ENCODE measurements at places on chromosomes 7 and 10.

- no peak for DNase-seq
These were observed 17.0 kb downstream of the GOLGA7B start for GRCh38 chr10:97866524-97867219.

- no peak for DNase-seq
These were observed 69.4 kb downstream of the GOLGA7B start for GRCh38 chr10:97919012-97919411.

DNA sequence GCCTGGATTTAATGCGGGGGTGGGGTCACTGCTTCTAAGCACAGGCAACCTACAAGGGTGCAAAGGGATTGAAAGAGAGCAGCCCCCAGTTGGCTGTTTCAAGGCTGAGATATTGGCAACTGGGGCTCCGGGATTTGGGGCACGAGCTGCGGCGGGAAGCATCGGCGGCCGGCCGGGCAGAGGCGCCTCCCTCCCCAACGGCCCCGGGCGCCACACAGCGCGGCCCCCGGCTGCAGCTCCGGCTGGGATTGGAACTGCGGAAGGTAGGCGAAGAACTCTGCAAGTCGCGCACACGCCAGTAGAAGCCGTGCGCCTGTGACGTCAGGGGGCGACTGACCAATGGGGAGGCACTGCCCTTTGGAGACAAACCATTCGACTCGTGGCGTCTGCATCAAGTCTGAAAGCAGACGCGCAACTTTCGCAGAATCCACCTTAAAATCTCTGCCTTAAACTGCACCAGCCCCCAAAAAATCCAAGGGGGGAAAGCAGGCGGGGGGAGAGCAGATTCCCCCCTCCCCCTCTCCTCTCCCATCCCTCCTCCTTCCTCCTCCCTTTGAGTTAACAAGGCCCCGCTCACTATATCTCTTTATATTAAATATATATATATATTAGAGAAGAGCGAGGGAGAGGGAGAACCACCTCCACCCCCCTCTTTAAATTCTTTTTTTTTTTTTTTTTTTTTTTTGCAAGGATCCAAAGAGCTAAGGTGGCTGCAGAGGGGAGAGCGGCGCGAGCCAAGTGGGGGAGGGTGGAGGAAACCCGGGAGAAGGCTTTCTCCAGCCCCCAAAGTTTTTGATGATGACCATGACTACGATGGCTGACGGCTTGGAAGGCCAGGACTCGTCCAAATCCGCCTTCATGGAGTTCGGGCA lies at the start of gene DLX6:
TSS of gene DLX6 (plus strand) at position 371 of the 872 bp plus-strand sequence. CDS start at position 796, 425 bp downstream.
- DNase-seq: no peak

DNA sequence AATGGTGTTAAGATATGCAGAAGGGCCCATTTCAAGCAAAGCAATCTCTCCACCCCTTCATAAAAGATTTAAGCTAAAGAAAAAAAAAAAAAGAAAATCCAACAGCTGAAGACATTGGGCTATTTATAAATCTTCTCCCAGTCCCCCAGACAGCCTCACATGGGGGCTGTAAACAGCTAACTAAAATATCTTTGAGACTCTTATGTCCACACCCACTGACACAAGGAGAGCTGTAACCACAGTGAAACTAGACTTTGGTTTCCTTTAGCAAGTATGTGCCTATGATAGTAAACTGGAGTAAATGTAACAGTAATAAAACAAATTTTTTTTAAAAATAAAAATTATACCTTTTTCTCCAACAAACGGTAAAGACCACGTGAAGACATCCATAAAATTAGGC lies 28.6 kb downstream of the PPP3CB start:
- no peak for DNase-seq

DNA sequence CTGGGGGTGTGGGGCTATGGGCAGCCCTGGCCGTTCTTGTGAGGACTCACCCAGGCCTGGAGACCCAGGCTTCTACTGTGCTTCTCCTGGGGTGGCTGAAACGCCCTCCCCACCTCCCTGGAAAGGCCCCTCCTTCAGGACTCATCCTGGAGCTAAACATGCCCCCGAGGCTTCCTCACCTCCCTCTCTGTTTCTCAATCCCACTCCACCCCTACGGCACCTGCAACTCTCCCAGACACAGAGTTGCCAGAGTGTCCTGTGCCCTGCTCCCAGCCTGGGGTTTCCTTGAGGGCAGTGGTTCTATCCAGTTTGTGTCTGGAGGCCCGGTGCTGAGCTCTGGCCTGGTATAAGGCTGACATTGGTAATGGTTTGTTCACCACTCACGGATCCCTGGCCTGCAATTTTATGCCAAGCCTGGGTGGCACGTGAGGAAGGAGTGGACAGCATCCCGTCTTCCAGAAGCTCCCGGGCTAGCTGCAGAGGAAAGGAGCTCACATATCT lies 68.0 kb downstream of the GRID1 start:
- DNase-seq: no peak

- DNase-seq: peak; percentile 29
These were observed 472 bp downstream of the PDAP1 start for GRCh38 chr7:99407872-99408378.

DNA sequence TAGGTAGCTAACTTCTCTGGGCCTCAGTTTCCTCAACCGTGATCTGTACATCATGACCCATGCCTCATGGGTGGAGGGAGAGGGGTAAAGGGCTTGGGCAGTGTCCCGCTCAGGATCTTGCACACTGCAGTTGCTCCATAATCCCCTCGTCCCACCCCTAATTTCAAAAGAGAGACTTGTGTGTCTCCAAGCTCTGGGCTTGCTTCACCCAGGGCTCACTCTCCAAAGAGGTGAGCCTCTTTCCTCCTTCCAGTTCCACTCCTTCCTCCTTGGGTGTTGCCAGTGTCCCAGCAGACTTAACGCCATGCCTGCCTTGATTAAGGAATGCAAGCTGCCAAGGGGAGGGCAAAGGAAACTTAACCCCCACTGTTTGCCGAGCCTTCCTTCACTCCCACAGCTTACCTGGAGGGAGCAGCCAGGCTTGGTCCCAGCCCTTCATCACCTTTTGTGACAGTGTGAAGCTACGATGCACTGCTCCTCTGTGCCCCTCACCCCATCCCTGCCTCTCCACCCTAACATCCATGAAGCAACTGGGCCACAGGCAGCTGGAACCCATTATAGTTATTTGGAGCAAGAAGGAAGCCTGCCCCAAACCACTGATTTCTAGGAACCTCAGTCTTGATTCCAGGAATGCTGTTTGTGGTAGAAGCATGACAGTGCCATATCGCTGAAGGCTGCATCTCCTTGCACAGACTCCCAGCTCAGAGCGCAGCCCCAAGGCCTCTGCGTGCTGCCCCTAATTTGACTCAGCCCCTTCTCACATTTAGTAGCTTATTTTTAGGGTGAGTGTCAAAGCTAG lies 363.3 kb downstream of the TNS3 start:
- no peak for DNase-seq

DNA sequence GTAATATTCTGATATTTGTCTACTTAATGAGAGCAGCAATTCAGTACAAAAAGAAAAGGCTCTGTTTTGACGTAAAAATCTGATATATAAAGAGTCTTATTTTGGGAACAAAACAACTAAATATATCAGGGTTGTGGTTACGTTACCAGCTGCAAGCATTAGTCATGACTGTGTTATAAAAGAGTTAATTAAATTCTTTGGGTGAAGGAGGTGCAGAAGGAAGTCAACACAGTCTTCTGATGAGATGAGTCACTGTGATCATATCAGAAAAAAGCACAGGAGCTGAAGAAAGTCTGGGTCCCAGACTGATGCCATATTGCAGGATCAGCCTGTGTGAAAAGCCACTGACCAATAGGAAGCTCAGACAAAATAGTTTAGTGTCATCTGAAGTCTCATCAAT lies 234.3 kb upstream of the TEX47 start:
- no peak for DNase-seq

DNA sequence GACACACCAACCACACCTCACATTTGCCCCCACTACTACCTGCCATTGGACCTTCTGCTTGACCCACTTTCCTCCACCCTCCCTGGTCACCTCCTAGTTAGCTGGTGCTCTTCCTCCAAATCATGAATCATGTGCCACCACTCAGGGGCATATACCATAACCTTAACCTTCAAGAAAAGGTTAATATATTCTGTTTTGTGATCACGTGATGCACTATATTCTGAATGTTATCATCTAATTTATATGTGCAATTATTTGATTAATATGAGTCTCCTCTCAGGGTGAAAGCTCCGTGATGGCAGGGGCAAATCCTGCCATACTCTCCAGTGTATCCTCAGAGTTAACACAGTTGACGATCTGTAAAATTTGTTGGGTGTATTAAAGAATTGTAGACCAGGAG lies 635.5 kb downstream of the XPNPEP1 start:
- no peak for DNase-seq

DNA sequence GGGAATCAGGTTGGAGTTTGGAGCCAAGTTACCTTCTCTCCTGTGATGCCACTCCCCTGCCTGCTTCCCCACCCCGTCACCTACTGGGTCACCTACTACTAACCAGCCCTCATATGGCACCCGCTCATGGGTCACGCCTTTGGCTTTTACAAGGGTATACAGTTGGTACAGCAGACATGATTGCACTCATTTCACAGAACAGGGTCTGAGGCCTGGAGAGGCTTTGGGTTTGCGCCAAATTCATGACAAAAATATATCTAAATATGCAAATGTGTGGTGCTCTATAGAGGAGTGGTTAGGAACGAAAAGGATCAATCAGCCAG lies 10.7 kb downstream of the CRYGN start:
- DNase-seq: no peak

GRCh38 chr7:140601566-140602174 lies 38.9 kb downstream of the DENND2A start:
- DNase-seq: no peak

- peak; percentile 68 for DNase-seq
These were observed 14.5 kb downstream of the LBX1 start for GRCh38 chr10:101214446-101215396.

DNA sequence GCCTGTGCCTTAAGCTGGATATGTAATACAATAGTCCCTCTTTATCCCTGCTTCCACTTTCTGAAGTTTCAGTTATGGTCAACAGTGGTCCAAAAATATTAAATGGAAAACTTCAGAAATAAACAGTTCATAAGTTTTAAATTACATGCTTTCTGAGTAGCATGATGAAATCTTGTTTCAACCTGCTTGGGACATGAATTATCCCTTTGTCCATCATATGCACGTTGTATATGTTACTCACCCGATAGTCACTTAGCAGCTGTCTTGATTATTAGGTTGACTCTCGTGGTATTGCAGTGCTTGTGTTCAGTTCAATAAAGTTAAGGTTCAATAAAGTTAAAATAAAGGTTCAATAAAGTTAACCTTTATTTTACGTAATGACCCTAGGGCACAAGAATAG lies 25.5 kb downstream of the C1GALT1 start:
- no peak for DNase-seq

DNA sequence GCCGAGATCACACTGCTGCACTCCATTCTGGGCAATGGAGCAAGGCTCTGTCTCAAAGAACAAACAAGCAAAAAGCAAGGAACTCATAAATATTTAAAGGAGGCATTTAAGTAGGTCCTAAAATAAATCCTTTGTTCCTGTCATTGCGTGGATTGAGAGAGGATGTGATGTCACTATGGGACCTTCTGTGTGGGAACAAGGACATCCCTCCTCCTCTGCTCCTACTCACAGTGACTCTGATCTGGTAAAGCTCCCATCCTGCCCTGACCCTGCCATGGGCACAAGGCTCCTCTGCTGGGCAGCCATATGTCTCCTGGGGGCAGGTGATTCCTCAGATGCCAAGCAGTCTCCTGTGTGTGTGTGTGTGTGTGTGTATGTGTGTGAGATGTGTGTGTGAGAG lies 74.1 kb upstream of the PRSS58 start:
- no peak for DNase-seq

DNA sequence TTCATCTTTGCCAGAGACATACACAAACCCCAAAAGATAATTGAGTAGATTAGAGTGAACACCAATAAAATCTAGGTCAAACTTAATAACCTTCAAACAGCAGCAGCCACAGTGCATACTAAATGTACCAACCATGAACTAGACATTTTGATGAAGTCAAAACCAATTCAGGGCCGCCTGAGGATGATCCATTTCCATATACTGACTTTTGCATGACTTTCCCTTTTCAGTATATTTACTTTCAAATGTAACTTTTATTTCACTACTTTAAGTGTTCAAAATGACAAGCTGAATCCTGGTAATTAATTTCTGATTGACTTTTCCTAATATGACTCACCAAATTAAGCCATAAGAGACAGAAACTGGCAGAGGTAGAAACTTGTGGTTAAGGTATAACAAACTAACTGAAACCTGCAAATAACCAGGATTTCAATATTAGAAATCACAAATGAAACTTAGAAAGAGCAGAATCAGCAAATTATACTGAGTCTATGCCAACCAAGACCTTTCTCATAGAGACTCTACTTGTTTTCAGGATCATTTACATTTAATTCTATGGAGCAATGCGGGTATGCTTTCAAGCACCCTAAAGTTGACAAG lies 171.9 kb upstream of the LRRN3 start:
- DNase-seq: no peak

DNA sequence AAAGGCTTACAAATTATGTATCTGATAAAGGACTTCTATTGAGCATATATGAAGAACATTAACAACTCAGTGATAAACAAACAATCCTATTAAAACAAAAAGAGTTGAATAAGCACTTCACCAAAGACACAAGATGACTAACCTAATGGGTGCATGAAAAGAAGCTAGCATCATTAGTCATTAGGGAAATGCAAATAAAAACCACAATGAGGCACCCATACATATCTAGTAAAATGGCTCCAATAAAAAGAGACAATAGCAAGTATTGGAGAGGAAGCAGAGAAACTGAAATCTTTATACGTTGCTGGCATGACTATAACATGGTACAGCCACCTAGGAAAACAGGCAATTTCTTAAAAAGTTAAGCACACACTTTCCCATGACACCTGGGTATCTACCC lies 77.6 kb upstream of the ZMIZ1 start:
- DNase-seq: no peak

- DNase-seq: no peak
These were observed 108.1 kb downstream of the GNAT3 start for GRCh38 chr7:80403686-80404241.

- DNase-seq: no peak
These were observed 13.0 kb downstream of the STK32C start for GRCh38 chr10:132294561-132295318.

Data from stimulated activated naive CD4-positive, alpha-beta T cell treated with Interleukin-2 at 50 U/mL for 16 hours (primary cell).